Stimulated activated CD4-positive, alpha-beta T cell treated with anti-CD3 and anti-CD28 coated beads, Interleukin-12 subunit alpha, Interleukin-12 subunit beta, amount 100 ng/mL, for 4 hours (primary cell): ENCODE measurements at places on chromosomes 4 and X.

DNA sequence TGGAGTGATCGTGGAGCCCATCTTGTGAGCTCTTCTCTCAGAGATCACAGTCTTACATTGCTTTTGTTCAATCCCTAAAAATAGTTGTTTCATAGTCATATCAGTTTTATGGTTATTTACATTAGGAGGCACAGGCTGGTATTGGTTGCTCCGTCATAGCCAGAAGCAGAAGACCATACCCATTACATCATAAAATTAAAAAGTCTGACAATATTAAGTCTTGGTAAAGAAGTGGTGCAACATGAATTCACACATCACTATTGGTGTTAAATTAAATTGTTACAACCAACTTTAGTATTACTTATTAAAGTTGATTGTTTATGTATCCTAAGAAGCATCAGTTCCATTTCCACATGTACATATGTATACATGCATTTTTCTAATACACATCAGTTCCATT, 84.6 kb downstream of the LARP1B start:
- DNase-seq: no peak

GRCh38 chr4:61511716-61512488, 311.8 kb downstream of the ADGRL3 start:
- DNase-seq: no peak

GRCh38 chr4:164343472-164343976, 410.4 kb upstream of the SMIM31 start:
- no peak for DNase-seq

DNA sequence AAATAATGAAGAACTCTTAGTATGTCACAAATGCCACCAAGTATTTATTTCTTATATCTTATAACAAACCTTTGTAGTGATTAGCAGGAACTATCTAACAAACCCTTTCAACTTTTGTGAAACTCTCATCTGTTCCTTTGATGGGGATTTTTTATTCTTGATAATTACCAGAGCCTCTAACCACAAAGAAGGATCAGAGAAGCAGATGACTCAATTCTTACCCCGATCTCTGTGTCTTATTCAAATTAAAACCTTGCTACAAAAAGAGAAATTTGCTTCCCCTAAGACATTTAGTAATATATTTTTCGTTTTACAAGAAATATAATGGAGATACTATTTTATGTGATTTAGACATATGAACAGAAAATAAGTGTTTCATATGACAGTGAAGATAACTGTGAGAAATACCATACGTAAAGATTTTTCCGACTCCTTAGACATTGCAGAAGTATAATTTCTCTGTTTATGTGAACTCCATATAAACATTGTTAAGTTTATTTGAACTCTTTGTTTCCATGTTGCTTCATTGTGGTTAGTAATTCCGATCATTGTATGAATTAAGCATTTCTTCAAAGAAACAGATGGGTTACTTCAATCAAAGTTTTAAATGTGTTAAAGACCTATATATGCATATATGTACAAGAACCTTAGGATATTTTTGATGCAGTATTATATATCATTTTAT, 205.4 kb downstream of the CFAP299 start:
- no peak for DNase-seq

DNA sequence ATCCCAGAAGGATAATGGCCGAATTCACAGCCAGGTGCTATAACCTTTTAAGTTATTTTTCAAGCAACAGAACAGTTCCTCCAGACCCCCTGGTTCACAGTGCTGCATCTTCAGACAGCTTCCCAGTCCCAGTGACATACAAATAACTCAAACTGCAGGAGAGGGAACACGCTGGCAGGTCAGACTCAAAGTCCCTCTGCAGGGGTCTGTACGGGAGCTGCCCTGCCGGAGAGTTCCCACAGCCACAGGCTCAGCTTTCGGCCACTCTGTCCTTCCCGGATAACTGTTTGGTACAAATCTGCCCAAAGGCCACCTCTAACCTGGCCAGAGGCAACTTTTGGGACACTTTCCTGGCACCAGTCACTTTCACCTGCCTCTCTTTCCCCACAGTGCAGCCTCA, 230.2 kb downstream of the AFAP1 start:
- DNase-seq: no peak

DNA sequence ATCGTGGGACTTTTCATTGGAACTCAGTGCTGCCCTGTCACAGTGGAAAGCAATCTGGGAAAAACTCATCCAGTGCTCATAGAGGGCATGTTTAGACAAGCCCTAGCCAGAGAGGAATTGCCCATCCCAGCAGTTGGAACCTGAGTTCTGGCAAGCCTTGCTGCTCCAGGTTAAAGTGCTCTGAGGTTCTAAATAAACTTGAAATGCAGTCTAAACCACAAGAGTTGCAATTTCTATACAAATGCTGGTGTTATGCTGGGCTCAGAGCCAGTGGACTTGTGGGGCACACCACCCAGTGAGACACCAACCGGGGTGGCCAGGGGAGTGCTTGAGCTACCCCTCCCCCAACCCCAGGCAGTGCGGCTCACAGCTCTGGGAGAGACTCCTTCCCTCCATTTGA, 142.8 kb upstream of the PPP1R2C start:
- no peak for DNase-seq

- no peak for DNase-seq
These were observed 194.6 kb upstream of the RBPJ start for GRCh38 chr4:26126143-26126718.

GRCh38 chrX:42096265-42096920, 173.0 kb upstream of the CASK start:
- no peak for DNase-seq

DNA sequence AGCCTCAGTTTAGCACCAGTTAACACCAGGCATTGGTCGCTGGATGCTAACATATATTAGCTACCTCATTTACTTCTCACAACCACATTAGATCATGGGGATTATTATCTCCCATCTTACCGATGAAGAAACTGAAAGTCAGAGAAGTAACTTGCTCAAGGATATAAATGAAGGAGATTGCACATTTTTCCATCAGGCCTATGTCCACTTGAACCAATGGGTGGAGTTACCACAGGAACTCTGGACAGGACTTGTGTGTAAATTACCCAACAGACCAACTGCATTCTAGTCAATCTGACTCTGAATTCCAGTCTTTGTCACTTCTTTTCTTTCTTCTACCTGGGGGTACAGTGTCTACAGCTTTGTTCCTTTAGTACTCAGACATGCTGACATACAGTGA, 1.8 kb downstream of the LNX1 start:
- no peak for DNase-seq

DNA sequence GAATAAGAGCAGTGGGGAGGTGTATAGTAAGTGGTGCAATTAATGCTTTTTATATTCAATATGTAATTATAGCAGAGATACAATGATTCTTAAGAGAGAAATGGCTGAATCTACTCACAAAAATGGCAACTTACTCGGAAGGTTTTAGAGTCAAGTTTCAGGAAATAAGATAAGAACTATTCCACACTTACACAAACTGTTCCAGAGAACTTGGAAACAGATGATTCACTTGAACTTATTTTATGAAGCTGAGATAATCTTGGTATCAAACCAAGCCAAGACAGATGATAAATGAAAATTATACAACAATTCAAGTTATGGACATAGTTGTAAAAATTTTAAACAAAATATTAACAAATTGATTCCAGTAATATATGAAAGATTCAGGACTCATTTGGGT, 311.3 kb upstream of the HS3ST1 start:
- DNase-seq: no peak

- no peak for DNase-seq
These were observed 60.4 kb downstream of the EFNB1 start for GRCh38 chrX:68889249-68889648.

- peak; percentile 1 for DNase-seq
These were observed 555.6 kb downstream of the PPARGC1A start for GRCh38 chr4:23333946-23334878.

DNA sequence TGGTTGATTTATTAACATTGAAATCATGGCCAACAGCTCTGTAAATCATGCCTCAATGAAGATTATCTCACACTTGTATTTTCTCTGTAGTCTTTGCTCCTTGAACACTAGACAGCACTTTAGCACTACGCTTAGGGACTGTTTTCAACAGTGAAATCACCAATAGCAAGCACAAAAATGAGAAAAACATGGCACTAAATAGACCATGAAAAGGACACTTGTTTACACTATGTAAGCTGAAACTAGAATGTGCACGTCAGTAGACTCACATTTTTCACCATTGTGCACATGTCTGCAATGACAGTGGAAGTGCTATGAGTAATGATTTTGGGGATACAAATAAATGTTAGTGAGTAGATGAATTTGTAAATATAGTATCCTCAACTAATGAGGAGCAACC, 3.1 kb downstream of the BMP2K start:
- no peak for DNase-seq

DNA sequence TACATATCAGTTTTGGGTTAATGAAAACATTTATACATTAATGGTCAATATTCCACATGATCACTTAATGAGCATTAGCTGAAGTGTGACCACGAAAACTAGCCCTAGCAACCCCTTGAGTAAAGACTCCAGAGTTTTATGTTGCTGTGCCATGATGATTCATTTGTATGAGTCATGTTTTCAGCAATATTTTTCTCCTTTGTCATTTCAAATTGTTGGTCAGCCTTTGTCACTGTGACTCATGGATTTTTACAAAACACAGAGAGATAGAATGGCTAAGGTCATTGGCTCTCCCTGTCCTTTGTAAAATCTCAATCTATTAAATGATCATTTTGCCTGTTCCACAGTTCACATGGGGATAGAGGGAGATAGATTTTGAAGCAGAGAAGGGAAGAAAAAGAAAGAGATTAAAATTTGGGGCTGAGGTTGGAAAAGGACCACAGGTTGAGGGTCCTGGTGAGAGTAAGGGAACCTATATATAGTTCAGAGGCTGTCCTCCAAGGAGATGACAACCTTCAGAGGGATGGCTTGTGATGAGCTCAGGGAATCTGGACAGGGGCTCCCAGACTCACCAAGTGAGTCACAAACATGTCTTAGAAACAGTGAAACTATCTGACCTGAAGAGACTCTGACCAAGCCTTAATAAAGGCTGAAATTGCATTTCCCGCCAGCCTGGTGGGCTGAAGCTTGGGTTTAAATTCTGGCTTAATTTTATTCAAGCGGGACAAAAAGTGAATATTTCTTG, 25.6 kb downstream of the NR0B1 start:
- DNase-seq: no peak

DNA sequence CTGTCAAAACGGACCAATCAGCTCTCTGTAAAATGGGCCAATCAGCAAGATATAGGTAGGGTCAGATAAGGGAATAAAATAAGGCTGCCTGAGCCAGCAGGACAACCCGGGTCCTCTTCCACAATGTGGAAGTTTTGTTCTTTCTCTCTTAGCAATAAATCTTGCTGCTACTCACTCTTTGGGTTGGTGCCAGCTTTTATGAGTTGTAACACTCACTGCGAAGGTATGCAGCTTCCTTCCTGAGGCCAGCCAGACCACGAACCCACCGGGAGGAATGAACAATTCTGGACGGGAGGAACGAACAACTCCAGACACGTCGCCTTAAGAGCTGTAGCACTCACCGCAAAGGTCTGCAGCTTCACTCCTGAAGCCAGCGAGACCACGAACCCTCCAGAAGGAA, 287.8 kb downstream of the RAPGEF2 start:
- DNase-seq: no peak

- no peak for DNase-seq
These were observed 91.7 kb upstream of the PAQR3 start for GRCh38 chr4:79030973-79031372.

DNA sequence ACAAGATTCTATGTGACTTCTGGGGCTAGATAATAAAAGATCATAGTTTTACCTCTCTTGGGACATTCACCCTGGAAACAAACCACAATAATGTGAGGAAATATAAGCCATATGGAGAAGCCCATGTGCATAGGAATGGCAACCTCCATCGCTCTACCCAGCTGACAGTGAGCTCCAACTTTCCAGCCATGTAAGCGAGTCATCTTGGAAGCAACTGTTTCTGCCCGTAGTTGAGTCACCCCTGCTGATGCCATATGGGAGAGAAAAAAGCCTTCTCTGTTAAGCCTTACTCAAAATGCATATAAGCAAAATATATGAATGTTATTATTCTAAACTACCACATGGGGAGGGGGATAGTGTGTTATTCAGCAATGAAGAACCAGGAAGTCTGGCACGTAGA, 31.4 kb upstream of the RELL1 start:
- no peak for DNase-seq

- no peak for DNase-seq
These were observed 947.8 kb downstream of the C4orf33 start for GRCh38 chr4:130043732-130044160.

DNA sequence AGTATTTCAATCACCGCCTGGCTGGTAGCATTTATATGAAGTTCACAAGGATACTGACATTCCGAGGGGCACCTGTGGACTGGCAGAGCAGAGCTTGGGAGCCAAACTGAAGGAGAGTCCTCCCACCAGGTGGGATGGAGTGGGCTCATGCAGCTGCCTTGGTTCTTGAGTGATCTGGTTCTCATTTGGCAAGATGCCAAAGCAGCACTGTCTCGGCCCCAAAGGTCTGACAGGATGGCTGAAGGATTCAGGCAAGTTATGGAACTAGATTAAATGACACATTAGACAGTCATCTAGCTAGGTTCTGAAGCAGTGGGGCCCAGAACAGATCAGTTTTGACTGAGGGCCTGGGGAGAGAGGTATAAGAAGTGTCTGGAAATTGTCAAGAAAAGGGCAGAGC, 3.2 kb downstream of the FGF16 start:
- DNase-seq: no peak

DNA sequence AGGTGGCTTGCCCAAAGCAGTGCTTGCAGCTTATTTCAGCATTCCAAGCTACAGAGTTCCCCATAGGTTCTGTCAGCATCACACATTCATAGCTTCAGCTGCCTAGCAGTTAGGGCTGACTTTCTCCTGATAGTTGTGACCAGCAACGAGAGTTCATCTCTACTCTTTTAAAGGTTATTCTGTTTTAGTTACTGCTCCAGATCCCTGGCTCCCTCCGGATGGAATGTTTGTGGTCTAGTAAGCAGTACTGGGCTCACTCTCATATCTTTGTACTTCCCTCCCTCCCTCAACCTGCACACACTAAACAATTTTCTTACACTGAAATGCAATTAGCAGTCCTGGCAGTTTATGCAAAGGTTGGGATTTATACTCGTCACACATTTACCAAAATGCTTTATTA, 43.9 kb downstream of the PTTG2 start:
- no peak for DNase-seq

- no peak for DNase-seq
These were observed 47.4 kb downstream of the ACSL4 start for GRCh38 chrX:109685656-109686078.

DNA sequence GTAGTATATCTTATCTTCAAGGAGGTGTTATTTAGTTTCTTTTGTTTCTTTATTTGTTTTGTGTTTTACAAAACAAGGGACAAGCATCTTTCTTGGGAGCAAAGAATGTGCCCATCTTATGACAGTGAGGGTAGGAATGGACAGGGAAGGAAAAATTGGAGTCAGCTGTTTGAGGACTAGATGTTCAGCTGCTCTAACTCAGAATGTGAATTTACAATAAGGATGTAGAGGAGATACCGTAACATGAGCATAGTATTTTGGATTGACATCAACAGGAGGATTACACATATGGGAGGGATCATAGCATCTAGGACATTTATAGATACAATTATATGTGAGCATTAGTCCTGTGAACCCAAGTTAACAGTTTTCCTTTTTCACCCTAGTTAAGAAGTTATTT, 89.0 kb upstream of the GK2 start:
- DNase-seq: no peak

- no peak for DNase-seq
These were observed 312.6 kb downstream of the PACRGL start for GRCh38 chr4:21012851-21013331.
